ENCODE measurements at places on chromosomes 7 and 10.

DNA sequence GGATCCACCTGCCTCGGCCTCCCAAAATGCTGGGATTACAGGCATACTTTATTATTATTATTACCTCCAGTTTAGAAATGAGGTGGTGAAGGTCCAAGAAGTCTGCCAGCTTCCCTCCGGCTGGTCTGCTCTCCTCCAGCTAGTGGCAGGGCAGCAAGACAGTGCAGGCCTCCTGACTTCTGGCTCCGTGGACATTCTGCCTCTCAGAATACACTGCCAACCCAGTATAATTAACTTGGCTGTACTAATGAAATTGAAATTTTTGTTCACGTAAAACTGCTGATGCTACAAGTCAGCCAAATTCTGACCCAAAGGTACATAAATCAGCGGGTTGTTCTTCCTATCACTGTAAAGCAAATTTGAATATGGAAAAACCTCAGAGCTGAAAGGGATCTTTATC lies 7.6 kb upstream of the PDE1C start:
- DNase-seq = no peak

DNA sequence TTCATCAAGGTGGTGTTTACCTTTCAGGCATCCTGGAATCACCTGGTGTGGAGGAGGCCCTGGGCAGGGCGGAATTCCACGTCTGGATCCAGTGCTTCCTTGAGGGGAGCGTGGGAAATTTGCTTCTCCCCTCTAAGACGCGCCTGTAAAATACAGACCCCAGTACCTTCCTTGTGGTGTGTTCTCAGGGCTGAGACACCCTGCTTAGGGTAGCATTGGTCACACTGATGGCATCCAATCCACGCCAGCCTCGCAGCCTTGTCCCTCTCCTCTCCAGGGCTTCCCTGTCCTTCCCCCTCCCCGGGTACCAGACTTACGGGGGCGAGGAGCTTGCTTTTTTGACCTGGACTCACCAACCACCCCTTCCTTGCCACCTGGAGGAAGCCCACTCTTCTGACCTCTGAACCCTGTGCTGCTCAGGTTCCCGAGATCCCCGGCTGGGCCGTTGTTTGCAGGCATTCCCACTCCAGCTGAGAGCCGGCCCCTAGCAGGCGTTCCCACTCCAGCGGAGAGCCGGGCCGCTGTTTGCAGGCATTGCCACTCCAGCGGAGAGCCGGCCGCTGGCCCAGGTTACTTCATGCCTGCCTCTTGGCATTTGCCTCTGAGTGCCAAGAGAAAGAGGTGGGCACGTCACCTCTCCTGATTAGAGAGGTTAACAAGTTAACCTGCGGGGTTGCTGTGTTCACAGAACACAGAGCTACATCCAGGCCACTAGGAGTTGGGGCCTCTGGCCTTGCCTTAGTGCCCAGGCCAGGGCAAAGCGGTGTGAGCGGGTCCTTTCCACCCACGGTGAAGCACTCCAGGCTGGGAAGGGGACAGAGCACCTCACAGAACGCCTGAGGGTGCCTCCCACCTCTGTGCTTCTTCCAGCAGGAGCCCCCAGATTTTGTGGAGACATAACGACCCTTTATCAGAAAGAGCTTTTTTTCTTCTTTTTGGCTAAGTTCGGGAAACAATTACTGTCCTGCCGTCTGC lies 254.0 kb upstream of the PPP2R2D start:
- no peak for DNase-seq

DNA sequence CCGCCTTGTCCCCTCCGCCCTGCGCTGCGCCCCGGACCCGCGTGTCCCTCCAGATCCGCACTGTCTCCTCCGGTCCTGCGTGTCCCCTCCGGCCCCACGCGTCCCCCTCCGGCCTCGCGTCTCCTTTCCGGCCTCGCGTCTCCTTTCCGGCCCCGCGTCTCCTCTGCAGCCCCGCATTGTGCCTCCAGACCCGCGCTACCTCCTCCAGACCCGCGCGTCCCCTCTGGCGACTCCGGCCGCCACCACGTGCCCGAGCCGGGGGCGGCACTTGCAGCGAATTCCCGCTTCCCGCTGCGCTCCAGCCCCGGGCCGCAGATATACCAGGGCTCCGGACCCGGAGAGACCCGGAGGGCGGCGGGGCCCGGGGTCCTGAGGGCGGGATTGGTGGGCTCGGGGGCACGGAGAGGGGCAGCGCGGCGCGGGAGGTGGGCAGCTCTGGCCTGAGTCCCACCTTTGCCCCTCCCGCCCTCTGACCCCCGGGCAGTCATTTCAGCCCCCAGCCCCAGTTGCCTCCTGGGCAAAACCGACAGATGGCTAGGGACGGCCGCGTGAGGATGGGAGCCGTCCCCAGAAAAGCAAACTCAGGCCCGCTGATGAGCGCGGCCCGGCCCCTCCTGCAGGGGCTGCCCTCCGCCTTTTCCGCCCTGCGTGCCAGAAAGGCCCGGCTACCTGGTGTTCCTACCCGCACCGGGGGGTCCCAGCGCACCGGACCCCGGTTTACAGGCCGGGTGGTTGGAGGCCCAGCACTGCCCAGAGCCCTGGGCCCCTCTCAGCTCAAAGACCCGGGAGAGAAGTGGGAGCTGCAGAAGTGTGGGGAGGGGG lies 56.5 kb downstream of the RBM17 start:
- no peak for DNase-seq

DNA sequence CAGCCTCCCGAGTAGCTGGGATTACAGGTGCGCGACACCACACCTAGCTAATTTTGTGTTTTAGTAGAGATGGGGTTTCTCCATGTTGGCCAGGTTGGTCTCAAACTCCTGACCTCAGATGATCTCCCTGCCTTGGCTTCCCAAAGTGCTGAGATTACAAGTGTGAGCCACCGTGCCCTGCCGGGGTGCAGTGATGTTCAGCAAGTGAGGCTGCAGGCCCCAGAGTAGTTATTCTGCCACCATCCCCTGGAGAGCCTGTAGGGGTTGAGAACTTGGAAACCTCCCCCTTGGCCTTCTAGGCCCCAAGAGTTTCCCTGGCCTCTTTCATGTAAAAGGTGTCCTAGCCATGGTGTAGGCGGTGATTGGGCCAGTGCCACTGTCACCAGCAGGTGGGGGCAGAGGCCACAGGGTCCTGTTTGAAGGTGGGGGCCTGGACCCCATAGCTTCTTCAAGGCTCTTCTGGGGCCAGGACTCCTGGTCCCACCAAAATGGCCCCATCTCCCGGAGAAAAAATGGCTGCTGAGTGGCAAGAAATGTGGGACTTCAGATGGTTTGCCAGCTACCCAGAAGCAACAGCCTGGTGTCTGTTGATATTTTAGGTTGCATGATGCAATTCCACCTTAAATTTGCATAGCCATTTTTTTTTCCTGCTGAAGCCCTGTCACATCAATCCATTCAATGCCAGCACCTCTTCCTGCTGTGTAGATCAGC lies 25.5 kb upstream of the INMT start:
- no peak for DNase-seq

All from stimulated activated CD8-positive, alpha-beta memory T cell treated with anti-CD3 and anti-CD28 coated beads, Interleukin-12 subunit alpha, Interleukin-12 subunit beta, amount 100 ng/mL, for 1 hour (primary cell).